Activated CD8-positive, alpha-beta memory T cell treated with anti-CD3 and anti-CD28 coated beads for 1 hour (primary cell): ENCODE measurements at places on chromosomes 3 and 15.

GRCh38 chr3:73687106-73688004 is 62.6 kb upstream of the PDZRN3 start:
- DNase-seq = no peak

DNA sequence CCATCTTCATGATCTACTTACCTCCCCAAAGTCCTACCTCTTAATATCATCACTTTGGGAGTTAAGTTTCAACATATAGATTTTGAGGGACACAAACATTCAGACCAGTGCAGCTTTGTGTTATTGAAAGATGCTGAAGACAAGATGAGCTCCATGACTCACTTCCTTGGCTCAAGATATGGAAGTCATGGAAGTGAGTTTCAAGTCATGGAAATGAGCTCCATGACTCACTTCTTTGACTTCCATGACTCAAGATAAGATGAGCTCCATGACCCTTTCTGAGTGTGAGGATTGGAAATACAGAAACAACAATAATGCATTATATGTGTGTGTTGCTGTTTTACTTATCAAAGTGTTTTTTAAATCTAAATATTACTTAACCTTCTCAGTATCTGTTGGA is 170.2 kb upstream of the TPRG1 start:
- DNase-seq = no peak

- DNase-seq = no peak
Measured at GRCh38 chr3:113676261-113676660, 20.2 kb downstream of the USF3 start.

DNA sequence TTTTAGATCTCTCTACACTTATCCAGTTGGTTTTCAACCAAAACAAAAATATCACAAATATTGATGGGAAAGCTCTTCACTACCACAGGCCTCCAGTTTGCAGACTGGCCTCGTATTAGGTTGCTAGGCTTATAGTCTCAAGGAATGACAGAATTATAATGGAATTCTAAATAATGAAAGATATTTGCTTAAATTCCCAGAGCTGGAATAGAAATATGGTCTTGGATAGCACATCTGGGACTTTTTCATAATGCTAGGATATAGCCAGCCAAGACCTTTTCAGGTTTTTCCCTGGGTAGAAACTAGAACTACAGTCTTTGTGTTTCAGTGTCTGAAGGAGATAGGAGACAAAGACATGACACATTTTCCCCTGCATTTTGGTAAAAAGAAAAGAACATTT is 121.9 kb upstream of the STAC start:
- DNase-seq = no peak

- DNase-seq = no peak
Measured at GRCh38 chr15:101709466-101709865, 14.8 kb downstream of the TARS3 start.

DNA sequence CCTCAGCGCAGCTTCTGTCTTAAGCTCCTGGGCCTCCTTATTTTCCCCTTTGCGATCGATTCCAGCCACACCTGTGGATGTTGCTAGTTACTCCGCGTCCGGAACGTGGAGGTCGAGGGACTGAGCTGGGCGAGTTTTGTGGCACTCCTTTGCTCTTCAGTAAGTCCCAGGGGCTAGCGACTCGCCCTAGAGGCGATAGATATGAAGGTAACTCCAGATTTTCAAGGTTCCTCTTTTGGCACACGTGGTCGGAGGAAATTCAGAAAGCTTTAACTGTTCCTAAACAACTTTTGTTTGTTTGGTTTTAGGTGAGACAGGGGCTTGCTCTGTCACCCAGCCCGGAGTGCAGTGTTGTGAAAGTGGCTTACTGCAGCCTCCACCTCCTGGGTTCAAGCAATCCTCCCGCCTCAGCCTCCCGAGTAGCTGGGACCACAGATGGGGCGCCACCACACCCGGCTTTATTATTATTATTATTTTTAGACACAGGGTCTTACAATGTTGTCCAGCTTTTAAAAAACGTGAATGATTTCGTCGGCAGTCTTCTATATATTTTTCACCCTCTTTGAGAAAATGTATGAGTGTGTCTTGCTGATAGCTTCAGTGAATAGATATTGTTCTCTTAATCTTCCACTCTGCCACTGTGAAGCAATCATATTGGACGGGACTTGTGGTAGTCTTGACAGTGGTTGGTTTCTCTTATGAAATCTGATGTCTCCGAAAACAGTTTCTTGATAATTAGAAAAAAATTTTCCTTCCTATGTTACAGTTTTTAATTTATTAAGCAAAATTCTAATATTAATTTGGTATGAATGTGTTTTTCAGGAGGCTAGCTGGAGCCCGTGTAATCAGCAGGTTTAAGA is 785 bp downstream of the MFSD1 start:
- DNase-seq = no peak
